ENCODE measurements at places on chromosomes 3 and 15. TPM values are rescaled to one million over a fixed set of nuclear protein-coding genes. Genes with fewer than 3 reads are reported as not detected.

The SMAD6 gene
- total RNA-seq: 14.3 TPM

The CPLX3 gene
- total RNA-seq: 6.1 TPM

The HRG gene
- 0.20 TPM for total RNA-seq

The MRPL47 gene
- 54.4 TPM for total RNA-seq

The XXYLT1 gene
- total RNA-seq: 2.2 TPM

The SLC12A8 gene
- total RNA-seq: 0.88 TPM

The UPK1B gene
- total RNA-seq: not detected

The ZNF80 gene
- total RNA-seq: not detected

The GOLGA6A gene
- total RNA-seq: not detected

The ZIC1 gene
- total RNA-seq: not detected

The GOLGA8J gene
- not detected for total RNA-seq

- DNase-seq: no peak
Measured at GRCh38 chr3:18739099-18739433, 313.9 kb upstream of the SATB1 start.

DNA sequence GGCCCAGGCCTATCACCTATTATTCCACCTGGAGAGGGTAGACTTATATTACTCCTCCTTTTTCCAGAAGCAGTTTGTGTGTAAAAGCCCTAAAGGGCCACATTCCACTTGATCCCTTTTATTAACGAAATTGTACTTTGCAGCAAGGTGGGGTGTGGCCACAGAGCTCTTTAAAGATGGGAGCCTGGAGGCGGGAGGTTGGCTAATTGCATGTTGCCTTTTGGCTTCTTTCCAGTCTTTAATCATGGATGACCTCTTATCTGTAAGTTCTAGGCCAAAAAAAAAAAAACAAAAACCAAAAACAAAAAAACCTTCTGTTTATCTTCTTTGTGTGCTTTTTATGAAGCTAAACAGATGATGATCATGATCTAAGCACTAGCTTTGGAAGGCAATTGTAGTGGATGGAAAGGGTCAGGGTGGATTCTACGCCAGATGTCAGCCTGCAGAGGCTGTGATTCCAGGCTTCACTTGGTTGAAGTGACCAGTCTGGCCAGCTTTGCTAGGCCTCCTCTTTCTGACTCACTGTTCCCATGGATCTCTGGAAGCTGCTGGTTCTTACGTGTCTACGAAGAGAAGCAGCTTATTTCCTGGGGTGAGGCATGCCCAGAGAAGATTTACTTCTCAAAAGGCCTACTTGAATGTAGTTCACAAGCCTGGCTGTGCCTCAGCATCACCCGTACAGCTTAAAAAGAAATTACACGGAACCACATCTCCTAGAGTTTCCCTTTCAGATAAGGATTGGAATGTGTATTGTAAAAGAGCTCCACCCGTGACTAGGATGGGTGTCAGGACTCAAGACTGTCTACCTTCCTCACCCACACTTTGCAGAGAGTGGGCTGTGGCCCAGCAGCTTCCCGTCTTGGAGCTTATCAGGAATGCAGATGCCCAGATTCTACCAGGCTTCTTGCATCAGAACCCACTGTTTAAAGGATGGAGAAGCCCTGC, 330.9 kb upstream of the C2CD4B start:
- no peak for DNase-seq

DNA sequence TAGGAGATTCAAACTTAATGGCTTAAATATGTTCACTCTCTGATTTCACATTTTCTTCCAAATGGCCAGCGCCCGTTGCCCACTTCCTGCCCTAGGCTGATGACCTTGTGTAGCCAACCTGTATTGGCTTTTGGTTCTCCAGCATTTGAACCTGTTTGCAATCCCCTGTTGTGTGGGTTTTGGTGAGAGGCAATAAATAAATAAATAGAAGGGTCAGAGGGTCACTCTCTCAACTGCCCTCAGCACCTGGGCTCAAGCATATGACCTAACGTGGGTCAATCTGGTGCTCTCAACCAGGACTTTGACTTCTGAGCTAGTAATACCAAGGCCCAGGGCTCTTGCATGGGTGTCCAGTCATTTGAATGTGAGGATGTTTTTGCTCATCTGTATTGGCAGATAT, 1.8 kb upstream of the SRP14 start:
- no peak for DNase-seq

DNA sequence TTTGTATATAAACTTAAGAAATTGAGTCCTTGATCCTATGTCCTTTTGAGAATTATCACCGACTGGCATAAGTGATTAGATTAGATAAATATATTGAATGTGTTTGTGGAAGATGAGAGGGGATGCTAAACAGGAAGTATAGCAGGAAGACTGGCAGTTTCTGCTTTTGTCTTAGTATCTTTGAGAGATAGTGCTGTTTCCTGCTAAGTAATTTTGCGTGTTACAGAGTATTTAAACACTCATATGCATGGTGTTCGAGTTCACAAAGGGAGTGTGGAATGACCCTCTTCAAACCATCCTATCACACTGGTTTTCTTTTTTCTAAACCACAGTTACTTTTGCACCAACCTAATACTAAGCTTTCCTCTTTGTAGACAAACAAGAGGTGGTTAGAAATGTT, 106.0 kb downstream of the KLHL25 start:
- DNase-seq: no peak

DNA sequence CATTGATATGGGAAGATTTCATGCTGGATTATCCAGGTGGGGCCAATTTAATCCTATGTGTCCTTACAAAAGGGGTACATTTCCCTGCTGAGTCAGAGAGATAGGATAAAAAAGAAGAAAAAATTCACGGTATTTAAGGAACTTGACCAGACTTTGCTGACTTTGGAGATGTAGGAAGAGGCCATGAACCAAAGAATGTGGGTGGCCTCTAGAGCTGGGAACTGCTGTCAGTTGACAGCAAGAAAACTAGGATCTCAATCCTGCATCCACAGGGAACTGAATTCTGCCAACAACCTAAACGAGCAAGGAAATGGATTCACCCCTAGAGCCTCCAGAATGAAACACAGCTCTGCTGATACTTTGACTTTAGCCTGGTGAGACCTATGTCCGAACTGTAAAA, 148.1 kb upstream of the SLC24A5 start:
- DNase-seq: no peak

GRCh38 chr3:48617559-48617958, 4.0 kb downstream of the TMEM89 start:
- DNase-seq: no peak

- no peak for DNase-seq
Measured at GRCh38 chr15:92322566-92323355, 70.9 kb upstream of the ST8SIA2 start.

GRCh38 chr3:197525706-197526105, 30.1 kb downstream of the BDH1 start:
- no peak for DNase-seq

DNA sequence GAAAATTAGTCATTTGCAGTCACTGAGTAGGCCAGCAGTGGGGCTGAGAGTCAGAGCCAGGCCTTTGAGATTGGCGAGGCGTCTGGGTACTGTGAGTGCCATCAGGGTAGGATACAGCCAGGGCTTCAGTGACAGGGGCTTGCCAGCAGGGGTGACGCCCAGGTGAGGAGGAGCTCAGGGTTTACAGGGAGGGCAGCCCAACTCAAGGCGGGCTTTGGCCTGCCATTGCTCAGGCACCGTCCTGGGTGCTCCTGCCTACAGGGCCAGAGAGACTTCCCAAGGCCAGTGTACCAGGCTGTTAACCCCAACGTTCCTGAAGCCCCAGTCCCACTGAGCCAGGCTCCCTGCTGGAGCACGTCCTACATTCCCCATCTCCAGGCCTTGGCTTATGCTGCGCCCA, 152.0 kb downstream of the FBLN2 start:
- DNase-seq: no peak

DNA sequence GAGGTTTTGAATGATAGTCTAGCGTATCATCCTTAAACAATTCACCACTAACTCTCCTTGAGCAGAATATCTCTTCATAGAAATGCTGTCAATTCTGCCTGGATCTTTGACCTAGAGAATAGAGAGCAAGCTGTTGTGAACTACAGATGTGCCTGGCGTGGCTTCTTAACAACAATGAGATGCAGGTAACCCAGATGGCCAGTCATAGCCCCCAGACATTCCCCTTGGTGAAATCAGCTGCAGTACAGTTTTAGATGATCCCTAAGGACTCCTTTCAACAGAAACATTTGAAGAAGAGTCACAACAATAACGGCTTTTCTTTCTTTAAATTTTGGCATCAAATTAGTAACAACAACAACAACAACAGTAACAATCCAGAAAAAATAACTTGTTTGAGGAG, 1041.3 kb downstream of the ROBO1 start:
- no peak for DNase-seq

DNA sequence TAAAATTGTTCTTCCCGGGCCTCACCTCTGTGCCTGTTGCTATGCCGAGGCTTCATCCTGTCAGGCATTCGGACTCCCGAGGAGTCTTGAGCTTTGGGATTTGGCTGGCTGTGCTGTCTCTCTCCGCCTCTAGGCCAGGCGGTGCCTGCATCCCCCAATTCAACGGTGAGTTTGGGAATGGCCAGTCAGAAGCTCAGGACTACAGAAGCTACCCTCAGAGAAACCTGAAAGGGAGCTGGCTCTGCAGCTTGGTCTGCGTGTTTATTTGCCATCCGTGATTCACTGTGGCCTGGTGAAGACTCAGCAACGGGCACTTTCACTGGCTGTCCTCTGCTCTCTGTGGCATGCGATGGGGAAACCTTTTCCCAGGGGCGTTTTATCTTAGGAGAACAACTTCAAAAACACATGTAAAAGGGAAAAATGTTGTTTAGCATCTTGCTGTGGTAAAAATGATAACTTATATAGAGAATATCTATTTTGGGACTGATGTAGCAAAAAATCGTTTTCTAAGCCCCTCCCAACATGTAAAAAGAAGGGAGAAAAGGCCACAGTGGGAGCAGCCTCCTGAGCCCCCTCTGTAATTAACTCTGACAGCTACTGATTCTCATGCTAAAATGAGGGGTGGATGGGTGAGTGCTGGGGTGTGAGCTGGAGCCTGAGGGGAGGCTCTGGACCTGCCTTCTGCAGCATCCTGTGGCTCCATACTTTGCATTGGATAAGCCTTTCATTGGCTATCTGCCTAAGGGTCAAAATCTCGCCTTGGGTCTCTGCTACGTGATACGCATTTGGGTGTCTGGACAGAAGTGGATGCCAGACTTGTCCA, 103.4 kb upstream of the KLHL25 start:
- DNase-seq: no peak

DNA sequence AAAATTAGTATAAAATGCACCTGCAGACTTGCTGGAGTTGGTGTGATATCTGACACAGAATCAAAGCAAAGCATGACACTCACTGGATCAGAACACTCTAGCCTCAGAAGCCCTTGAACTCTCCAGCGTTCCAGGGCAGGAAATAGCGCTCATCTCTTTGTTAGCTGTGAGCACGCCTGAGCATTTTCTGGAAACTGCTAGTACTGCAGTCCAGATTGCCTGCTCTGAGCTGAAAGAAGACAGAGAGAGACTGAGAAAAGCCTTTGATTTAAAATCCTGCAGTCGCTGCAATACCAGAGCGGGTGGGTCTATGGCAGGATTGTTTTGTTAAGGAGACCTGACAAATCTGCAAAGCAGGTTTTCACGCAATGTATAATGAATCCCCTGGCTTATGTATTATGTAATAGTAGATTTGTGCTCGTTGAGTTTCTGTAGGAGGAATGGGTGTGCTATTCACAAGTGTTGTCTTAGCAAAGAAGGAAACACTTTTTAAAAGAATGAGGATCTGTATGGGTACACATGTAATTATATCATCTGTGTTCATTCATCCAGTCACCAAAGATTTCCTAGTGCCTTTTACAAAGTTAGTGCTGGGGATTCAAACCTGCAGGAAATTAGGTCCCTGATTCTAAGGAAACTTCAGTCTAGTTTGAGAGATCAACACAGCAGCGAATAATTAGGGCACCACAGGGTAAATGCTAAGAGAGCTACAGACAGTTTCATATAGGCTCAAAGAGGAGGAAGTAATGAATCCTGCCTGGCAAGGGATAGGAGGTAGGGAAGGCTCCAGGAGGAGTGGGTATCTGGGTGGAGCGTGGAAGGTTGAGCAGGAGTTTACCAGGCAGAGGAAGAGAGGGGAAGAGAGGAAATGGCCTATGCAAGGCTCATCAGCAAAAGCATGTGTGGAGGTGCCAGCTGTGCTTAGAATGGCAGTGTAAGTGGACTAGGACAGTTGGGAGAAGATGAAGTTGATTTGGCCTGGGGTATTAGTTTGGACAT, 26.1 kb upstream of the MGLL start:
- DNase-seq: no peak

DNA sequence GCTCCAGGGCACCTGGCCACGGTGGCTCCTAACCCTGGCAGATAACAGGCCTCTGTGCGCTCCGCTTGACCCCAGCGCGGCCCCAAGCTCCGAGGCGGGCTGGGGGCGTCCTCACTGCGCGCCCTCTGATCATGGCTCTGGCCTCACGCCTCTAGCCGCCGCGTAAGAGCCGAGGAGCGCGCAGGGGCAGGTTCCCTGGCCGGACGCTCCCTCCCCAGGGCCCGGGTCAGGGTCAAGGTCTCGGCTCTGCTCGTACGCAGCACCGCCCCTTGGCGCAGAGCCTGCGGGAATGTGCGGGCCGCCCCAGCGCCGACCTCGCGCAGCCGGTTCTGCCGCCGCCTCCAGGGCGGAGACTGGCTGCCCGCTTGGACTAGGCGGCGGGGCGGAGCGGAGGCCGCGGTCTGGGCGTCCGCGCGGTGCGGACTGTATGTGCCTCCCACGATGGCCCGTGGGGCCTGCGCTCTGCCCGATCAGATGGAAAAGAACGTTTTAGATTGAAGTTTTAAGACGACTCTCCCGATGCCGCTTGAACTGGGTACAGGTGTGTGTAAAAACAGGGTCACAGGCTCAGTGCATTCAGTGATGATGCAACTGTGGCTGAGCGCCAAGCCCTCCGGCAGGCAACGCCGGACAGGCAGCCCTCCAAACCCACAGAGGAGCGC, 40.8 kb downstream of the CHST14 start:
- DNase-seq: peak; percentile 73

DNA sequence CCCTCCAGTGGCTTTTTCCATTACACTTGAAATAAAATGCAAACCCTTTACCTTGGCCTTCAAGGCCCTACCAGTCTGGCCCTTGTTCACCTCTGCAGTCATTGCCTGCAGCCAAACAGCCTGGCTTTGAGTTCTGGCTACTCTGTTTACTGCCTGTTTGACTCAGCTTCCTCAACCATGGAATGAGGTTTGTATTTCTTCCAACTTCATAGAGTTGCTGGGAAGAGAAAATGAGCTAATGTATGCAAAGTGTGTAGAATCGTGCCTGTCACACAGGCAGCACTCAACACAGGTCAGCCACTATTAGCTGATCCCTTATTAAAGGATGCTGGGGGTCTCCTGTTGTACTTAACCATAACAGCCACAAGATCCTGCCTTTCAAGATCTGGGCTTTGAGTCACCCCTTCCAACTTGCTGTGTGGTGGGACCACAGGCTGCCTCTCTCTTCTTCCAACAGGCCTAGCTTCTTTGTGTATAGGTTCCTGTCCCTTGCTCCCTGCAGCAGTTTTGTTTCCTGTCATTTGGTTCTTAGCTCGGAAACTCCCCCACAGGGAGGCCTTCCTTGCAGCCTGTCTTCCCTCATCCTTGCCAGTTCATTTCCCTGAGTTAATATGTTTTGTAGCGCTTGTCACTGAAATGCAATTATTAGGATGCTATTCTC, 6.4 kb downstream of the MED12L start:
- no peak for DNase-seq

Data from heart right ventricle (tissue), 16 donors.